ENCODE measurements at places on chromosomes 12 and 14. TPM values are rescaled to one million over a fixed set of nuclear protein-coding genes. Genes with fewer than 3 reads are reported as not detected.

DNA sequence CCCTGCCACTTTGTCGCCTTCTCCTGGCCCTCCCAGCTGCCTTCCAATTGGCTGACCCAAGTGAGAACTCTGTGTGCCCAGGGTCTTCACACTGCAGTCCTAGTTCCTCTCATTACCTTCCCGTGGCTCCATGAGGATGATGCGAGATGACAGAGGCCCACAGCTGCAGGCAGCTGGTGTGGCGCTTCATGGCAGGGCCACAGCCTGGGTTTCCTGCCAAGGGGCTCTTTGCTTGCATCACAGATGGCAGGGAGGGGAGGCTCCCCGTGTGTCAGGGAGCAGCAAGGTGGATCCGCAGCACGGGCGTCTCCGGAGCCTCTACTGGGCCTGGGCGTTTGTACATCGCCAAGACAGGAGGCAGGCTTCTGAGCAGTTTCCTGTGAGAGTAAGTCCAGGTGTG lies 28.9 kb downstream of the DEGS2 start:
- DNase-seq = no peak
- H3K4me3 ChIP-seq = peak overlapping the region; percentile 11
- H3K27ac ChIP-seq = peak overlapping the region; percentile 8
- H3K36me3 ChIP-seq = no peaks in the 10 kb centered on the region
- no peaks in the 10 kb centered on the region for H3K27me3 ChIP-seq
- peaks cover 33% of the 10 kb centered on the region for H3K4me1 ChIP-seq

Gene MIPOL1
- 22.0 TPM for total RNA-seq

Gene SYCP3
- total RNA-seq = not detected

DNA sequence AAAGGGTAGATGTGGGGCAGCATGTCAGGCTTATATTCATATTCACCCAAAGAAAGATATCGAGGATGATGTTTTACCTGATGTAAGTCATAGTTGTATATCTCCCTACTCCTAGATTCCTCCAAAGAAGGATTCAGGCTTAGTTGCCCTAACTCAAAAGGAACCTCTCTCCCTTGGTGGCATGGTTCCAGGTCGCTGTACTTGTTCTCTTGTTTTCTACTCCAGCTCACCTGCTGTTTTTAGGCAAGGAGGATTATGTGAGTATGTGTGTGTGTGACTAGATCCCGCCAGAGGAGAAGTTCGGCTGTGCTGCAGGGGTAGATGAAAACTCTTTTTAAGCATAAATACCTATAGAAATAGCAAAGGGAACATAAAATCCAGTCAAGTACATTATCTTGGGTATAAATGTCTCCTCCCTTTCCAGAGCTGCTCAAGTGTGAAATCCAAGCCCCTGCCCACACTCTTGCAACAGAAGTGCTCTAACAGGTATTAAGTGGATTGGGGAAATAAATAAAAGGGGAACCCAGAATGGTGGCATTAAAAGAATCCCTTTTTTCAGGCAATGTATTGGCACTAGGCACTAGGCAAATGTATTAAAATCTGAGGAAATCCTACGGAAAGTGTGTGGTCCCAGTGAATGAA lies 375.7 kb downstream of the ZFP36L1 start:
- H3K4me3 ChIP-seq = no peak overlapping the region
- no peaks in the 10 kb centered on the region for H3K36me3 ChIP-seq
- H3K4me1 ChIP-seq = no peaks in the 10 kb centered on the region
- H3K27ac ChIP-seq = no peak overlapping the region
- H3K27me3 ChIP-seq = no peaks in the 10 kb centered on the region

DNA sequence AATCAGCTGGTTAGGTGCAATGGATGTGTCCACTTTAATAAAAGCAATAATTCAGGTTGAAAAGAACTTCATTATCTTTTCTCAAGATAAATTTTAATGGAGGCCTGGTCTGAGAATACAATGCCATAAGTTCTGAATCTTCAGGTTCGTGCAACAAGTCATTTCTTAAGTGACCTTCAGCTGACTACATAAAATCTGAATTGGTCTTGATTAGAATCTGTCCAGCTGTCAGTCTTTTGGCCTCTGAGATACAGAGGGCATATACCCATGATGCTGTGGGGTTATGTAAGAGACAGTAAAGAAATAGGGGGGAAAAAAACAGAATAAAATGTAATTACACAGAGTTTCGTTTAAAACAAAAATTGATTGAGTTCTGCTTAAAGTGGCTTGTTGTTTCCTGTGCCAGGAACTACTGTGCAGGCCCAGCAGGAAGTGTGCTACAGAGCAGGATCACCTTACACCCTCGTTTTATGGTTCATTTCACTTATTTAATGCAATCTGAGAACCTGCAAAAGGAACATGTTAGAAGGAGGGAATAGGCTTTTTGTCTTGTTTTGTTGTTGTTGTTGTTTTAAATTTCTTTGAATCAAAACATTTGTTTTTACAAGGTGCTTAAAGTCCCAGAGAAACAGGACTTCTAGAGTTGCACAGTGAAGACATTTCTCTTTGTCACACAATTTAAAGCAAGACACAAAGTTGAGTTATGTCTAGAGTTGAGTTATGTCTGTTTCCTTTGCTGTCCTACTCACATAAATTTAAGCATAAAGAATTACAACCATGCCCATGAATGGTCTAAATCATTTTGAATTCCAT lies 64.2 kb downstream of the LGR5 start:
- DNase-seq = no peak
- H3K27ac ChIP-seq = no peak overlapping the region
- no peaks in the 10 kb centered on the region for H3K4me1 ChIP-seq

GRCh38 chr14:61308198-61308597 lies 13.2 kb upstream of the PRKCH start:
- no peaks in the 10 kb centered on the region for H3K27me3 ChIP-seq
- no peak overlapping the region for H3K27ac ChIP-seq
- no peaks in the 10 kb centered on the region for H3K36me3 ChIP-seq
- H3K4me1 ChIP-seq = no peaks in the 10 kb centered on the region
- DNase-seq = no peak

DNA sequence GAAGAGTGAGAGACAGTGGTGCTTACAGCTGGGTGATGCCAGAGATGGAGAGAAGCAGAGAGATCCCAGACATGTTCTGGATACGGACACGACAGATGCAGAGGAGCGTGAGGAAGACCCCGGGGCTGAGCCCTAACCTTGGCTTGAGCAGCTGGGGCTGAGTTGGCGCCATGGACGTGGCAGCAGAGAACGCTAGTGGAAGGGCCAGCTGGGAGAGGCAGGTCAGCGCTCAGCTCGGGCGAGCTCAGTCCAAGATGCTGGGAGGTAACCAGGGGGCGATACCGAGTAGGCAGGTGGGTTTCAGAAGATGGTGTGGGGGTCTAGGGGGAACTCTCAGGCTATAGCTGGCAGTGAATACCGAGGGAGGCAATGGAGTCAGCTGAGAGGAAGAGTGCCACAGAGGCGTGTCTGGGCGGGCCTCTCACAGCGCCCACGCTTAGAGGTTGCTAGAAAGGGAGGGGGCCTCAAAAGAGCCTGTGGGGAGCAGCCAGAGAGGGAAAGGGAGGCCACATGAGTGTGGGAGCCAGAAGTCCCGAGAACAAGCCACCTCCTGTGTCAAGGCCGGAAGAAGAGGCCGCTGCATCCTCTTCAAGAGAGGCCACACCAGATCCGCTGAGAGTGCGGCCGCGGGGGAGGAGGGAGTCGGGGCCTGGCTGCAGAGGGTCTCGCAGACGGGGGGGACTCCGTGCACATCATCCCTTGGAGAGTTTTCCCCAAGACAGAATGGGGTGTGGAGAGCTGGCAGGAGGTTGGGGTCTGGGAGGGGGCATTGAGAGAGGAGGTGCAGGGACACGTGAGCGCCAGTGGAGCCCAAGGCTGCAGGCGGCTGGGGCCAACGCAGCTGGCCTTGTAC lies 57.0 kb upstream of the DIO3 start:
- H3K4me1 ChIP-seq = no peaks in the 10 kb centered on the region
- no peak overlapping the region for H3K27ac ChIP-seq
- H3K4me3 ChIP-seq = no peak overlapping the region
- no peaks in the 10 kb centered on the region for H3K36me3 ChIP-seq
- H3K27me3 ChIP-seq = peaks cover 14% of the 10 kb centered on the region
- DNase-seq = no peak

DNA sequence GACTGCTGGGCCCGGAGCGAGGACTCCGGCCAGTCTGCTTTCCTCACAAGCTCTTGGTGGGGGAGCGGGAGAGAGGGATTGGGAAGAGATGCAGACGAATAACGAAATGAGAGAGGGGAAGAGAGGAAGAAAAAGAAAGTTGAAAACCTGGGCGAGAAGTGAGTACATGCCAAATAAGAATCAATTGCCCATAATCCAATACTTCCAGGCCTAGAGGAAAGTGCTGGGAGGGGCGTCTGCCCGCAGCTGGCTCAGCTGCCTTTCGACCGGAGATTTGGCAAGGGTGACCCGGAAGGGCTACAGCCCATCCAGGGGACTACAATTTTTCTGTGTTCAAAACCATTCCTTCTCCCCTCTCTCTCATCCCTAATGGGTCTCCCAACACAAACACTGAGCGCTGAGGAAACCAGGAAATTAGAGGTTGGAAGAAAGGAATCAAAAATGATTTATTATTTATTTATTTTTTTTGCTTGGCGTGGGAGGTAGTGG lies 4.9 kb downstream of the NKX2-1 start:
- H3K4me1 ChIP-seq = no peaks in the 10 kb centered on the region
- H3K27me3 ChIP-seq = peaks cover 86% of the 10 kb centered on the region
- H3K4me3 ChIP-seq = no peak overlapping the region
- H3K36me3 ChIP-seq = peaks cover 14% of the 10 kb centered on the region
- DNase-seq = no peak

DNA sequence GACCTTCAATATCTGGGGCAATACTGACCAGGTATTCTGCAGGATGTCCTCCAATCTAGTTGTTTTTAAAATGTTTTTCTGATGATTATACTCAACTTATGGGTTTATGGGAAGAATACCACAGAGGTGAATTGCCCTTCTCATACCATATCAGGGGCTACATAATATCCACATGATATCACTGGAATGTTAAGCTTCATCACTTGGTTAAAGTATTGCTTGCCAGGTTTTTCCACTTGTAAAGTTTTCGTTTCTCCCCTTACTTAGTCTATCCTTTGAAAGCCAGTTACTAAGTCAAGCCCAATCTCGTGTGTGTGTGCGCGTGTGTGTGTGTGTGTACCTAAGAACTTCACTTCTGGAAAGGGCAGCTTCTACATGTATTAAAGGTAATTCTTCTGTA lies 980.9 kb upstream of the FBXO33 start:
- H3K27me3 ChIP-seq = no peaks in the 10 kb centered on the region
- no peak overlapping the region for H3K27ac ChIP-seq
- DNase-seq = no peak
- no peaks in the 10 kb centered on the region for H3K36me3 ChIP-seq
- H3K4me3 ChIP-seq = no peak overlapping the region

DNA sequence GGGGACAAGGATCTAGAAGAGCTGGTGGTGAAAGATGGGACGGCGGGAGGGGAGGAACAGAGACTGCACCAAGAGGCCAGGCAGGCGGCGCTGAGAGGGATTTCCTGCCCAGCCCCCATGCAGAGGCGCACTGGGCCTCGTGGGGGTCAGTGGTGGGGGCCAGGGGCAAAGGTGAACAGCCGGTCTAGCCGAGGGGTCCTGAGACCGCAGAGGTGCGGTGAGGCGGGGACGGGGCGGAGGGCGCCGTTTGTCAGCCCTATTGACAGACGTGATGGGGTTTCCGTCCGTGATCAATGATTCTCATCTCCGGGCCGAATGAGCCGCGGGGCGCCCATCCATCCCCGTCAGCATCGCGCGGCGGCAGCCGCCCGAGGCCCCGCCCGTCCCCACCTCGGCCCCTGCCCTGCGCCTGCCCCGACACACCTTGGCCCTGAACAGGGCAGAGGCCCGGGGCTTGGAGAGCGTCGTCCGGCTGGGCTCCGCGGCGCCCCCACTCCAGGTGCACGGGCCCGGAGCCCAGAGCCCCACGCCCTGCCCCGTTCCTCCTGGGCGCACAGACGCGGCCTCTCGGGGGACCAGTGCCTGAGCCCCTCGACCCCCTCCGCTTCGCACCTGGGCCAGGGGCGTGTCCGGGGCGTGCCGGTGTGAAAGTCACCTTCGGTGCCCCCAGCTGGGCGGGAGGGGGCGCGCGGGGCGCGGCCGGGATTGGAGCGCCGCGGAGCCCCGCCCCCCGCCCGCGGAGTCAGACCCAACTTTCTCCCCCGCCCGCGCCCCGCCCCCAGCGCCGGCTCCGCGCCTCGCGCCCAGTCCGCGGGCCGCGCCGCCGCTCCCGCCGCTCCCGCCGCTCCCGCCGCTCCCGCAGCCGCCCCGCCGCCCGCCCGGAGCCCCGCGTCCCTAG lies at the start of gene NXPH4:
NXPH4 (plus strand) TSS at position 781 of the 898 bp plus-strand sequence. CDS start 176 bp downstream, outside the sequence.
- peak within 1 kb of the TSS; percentile 34 for H3K27ac ChIP-seq
- peak; percentile 61 for DNase-seq
- H3K27me3 ChIP-seq = peaks cover 70% of the 10 kb centered on the region
- peaks cover 10% of the 10 kb centered on the region for H3K36me3 ChIP-seq
- H3K4me1 ChIP-seq = peaks cover 55% of the 10 kb centered on the region
- H3K4me3 ChIP-seq = peak within 1 kb of the TSS; percentile 71

GRCh38 chr14:89973234-89973823 lies 17.6 kb downstream of the TDP1 start:
- H3K27me3 ChIP-seq = no peaks in the 10 kb centered on the region
- peak; percentile 69 for DNase-seq
- H3K27ac ChIP-seq = no peak overlapping the region
- no peaks in the 10 kb centered on the region for H3K4me1 ChIP-seq
- peaks cover 11% of the 10 kb centered on the region for H3K36me3 ChIP-seq

Gene TEAD4
- total RNA-seq = 34.2 TPM

- H3K27ac ChIP-seq = no peak overlapping the region
- no peaks in the 10 kb centered on the region for H3K4me1 ChIP-seq
- no peaks in the 10 kb centered on the region for H3K36me3 ChIP-seq
- H3K4me3 ChIP-seq = no peak overlapping the region
Measured at GRCh38 chr12:127677537-127678131, 589.3 kb upstream of the TMEM132C start.

DNA sequence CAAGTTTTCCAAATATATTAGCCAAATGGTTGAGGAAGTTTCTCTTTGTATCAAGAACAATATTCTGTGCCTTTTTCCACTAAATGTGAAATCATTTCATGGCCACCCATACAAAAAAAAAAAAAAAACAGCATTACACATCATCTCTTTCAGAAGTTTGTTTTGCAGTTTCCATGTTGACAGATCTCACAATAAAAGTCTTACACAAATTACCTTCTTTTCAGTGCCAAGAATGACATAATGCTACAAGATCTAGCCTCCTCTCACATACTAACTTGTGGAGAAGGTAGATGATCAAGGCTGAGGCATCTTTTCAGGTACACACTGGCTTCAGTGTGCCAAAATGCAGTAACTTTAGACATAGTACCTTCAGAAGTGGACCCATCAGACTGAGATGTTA lies 35.3 kb downstream of the PRKD1 start:
- H3K4me3 ChIP-seq = no peak overlapping the region
- no peaks in the 10 kb centered on the region for H3K27me3 ChIP-seq
- no peaks in the 10 kb centered on the region for H3K4me1 ChIP-seq
- H3K27ac ChIP-seq = no peak overlapping the region
- DNase-seq = no peak

Gene NAA30
- total RNA-seq = 17.2 TPM

Gene MTRFR
- 19.9 TPM for total RNA-seq

Gene OAS1
- 170 TPM for total RNA-seq

Gene TTC7B
- total RNA-seq = 13.2 TPM

- H3K27me3 ChIP-seq = no peaks in the 10 kb centered on the region
- DNase-seq = no peak
- no peak overlapping the region for H3K27ac ChIP-seq
- peaks cover 24% of the 10 kb centered on the region for H3K36me3 ChIP-seq
- no peaks in the 10 kb centered on the region for H3K4me1 ChIP-seq
Measured at GRCh38 chr12:109504068-109504467, 26.6 kb downstream of the UBE3B start.

Gene PLEKHH1
- 11.8 TPM for total RNA-seq

GRCh38 chr12:21551841-21552465 lies 25.9 kb downstream of the SPX start:
- no peaks in the 10 kb centered on the region for H3K27me3 ChIP-seq
- no peak overlapping the region for H3K27ac ChIP-seq
- H3K4me3 ChIP-seq = no peak overlapping the region
- H3K36me3 ChIP-seq = no peaks in the 10 kb centered on the region

Measured in Calu3 (cell line).